GM23338 (cell line): ENCODE measurements at places on chromosomes 16 and 17.

- DNase-seq = no peak
Observed at GRCh38 chr17:71413935-71414334, 706.9 kb upstream of the SOX9 start.

DNA sequence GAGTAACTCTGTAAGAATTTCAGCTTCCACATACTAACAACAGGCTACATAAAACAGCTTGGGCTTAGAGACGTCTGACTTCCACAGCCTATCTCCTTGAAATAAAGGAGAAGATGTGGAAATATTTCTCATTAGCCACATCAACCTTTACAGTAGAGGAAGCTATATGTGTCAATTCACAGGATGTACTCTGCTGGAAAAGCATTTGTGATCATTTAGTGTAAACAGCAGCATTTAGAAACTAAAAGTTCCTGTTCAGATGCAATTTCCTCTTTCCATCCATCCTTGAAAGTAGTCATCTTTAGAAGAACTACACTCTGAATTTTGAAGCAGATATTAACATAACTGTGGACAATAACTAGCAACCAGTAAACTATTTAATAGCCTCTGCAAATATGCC is 46.2 kb downstream of the XPO6 start:
- no peak for DNase-seq

DNA sequence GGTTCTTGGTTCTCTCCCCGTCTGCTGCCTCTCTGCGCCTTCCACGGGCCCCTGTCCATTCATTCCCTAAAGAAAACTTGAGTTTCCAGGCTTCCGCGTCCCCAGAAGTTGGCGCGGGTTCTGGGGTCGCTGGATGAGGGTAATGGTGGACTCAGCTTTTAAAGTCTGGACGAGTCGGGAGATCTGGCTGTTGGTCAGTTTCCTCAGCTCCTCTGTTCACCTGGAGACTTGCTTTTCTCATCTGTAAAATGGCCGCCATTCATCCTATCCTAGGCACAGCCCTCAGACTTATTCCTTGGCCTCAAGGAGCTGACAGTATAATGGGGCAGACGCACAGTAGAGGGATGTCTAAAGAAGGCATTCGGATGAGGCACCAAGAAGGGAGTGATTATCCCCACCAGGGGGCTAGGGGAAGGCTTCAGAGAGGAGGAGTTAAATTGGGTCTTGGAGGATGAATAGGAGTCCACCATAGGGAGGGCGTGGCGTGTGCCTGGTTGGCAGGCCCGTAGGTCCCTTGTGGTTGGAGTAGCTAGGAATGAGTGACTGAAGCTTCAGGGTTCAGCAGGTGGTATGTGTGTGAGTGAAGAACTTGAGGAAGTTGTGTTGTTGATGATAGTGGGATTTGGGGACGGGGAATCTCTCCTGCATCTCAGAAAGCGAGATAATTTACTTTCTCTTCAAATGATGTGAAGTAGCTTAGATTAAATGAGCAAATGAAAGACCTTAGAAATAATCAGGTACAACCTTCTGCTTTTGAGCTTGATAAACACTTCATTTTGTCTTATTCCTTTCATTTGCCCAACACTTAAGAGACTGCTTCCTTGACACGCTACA is 652 bp downstream of the VPS35L start:
- peak; percentile 94 for DNase-seq

- no peak for DNase-seq
Observed at GRCh38 chr17:21299981-21300600, 15.6 kb downstream of the MAP2K3 start.

DNA sequence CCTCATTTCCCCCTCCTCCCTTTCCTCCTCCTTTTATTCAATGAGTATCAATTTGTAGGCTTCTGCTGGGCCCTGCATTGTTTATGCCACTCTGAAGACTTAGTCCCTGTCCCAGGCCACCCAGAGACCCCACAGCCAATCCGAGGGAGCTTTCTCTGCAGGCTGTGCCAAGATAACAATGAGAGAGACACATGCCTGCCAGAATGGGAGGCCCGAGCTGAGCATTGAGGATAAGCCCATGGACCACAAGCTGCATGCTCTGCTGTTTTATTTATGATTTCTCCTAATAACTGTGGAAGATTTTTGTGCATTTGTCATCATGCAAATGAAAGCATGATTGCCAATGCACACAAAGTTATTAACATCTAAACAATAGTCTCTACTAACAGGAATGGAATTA is 3.0 kb downstream of the RCVRN start:
- no peak for DNase-seq

GRCh38 chr17:64401941-64402340 is 11.3 kb upstream of the PECAM1 start:
- no peak for DNase-seq

GRCh38 chr16:67954421-67955196 is 10.7 kb upstream of the LCAT start:
- DNase-seq = no peak

DNA sequence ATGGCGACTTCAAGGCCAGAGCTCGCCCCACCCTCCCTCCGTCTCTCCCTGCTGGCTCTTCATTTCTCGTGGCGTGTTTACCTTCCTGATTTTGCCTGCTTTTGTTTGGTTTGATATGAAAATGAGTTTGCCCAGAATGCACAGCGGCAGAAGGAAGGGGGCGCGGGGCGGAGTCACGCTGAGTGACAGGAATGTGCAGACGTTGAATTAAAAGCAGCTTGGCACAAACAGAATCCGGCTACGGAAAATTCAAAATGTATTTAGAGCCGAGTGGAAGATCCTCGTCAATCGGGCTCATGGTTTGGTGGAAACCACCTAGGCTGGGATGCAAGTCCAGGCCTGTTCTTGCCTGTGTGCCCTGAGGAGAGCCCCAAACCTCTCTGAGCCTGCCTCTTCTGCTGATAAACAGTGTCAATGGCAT is 102.7 kb downstream of the SDK2 start:
- no peak for DNase-seq

DNA sequence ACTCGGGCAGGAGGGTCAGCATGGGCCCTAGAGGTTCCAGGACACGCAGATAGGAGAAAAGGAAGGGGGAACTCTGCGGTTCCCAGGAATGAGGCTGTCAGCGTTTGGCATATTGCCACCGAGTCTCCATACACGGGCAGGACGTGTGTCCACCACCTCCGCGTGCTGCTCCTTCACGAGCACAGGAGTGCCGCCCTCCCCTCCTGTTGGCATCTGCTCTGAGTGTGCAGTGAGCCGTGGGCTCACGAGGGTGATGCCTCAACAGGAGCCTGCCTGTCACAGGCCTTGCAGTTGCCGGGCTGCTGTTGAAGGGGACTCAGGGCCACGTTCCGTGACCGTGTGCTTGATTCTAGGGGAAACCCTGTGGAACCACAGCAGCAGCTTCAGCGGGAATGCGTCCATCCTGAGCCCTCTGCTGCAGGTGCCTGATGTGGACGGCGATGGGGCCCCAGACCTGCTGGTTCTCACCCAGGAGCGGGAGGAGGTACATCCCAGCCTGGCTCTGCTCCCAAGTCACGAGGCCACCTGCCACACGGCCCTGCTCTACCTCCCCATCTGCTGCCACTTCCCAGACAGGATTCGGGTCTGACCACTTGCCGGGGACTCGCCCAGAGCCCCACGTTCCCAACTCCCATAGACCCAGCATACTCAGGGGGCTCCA is 14.6 kb downstream of the RGS11 start:
- no peak for DNase-seq

GRCh38 chr17:64786337-64786736 is 124.2 kb upstream of the SMURF2 start:
- DNase-seq = no peak

DNA sequence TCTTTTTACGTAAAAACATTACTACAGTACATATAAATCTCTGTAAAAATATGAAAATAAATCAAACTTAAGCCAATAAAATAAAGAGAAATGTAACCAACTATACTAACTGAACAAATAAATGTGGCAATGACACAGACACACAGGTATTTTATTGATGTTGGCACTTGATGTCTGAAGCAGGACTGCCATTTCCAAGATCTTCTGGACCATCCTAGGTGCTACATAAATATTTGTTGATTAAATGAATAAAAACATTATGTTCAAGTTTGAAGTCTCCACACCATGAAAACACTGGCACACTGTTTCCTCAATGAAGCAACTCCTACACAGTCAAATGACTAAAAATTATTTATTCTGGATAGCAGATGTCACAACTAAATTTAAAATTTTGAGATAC is 106.9 kb downstream of the NCOR1 start:
- no peak for DNase-seq

DNA sequence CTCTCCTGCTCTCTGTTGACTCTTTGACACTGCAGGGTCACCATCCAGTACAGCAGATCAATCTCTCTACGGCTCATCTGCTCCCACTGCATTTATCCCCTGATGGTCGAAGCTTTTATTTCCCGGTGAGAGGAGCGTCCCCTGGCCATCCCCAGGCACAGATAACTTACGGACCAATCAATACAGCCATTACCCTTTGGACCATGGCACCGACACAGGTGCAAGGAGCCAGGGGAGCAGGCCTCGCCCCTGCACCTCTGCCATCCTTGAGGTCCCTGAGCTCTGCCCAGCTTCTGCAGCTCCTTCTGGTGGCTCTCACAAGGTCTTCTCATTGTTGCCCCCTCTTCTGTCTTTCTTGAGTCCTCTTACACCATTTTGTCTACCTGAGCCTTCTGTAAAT is 115.6 kb downstream of the SDK2 start:
- DNase-seq = no peak

DNA sequence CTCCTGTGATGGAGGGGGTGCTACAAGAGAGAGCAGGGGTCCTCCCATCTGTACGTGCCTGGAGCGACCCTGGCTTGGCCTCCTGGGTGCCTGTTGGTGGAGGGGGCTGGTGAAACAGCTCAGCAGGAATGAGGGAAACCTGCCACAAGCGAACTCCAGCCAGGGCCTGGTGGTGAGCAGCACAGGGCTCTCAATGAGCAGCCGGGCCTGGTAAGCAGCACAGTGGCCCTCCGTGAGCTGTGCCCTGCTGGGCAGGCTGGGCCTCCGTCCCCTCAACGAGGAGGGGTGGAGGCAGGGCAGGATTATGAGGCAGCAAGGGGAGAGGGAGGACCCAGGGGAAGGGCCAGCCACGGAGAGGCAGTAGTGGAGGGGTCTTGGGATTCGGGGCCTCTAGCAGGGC is 101.9 kb downstream of the SDK2 start:
- no peak for DNase-seq

GRCh38 chr17:40157973-40158372 is 17.6 kb downstream of the CASC3 start:
- no peak for DNase-seq

DNA sequence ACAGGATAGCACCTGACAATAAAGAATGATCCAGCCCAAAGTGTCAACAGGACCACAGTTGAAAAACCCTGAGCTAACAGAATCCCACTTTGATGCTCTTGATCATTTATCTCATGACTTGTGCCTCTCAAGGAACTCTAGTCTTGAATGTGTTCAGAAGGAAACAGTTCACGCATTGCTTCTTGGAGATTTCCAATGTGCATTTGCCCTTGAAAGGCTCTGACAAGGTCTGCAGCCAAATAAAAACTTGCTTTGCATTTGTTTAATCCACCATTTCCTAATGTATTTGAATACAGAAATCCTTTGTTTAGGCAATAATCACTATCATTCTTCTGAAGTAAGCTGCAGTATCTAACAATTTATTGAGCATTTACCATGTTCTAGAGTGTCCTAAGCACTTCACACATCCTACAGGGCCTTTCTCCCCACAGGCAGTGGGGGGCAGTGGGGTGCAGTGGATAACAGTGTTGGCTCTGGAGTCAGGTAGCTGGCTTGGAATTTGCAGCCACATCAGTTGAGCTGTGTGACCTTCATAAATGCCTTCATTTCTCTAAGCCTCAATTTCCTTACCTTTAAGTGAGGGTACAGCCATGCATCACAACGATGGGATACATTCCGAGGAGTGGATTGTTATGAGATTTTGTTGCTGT is 239.7 kb downstream of the XYLT1 start:
- DNase-seq = no peak

- DNase-seq = no peak
Observed at GRCh38 chr17:67435122-67435521, 58.0 kb downstream of the PITPNC1 start.

GRCh38 chr16:85555719-85556455 is 57.2 kb upstream of the GSE1 start:
- DNase-seq = no peak

GRCh38 chr17:5838661-5839300 is 231.4 kb upstream of the WSCD1 start:
- DNase-seq = peak; percentile 31

DNA sequence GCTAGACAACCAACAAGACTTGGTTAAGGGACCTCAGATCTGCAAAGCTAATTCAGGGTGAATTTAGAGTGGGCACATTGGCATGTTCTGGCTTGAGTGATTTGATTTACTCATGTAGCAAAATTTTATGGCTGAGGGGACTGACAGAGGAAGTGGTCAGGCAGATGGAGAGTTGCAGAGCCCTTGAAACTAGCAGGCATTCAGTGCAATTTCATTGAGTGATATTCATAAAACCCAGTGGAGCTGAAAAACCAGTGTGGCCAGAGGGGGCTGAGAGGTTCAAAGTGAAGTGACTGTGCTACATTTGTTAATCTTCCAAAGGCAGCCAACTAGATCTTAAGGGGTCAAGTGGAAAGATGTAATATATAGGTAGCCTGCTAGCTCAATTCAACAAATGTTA is 2.2 kb upstream of the TMEM94 start:
- DNase-seq = no peak

DNA sequence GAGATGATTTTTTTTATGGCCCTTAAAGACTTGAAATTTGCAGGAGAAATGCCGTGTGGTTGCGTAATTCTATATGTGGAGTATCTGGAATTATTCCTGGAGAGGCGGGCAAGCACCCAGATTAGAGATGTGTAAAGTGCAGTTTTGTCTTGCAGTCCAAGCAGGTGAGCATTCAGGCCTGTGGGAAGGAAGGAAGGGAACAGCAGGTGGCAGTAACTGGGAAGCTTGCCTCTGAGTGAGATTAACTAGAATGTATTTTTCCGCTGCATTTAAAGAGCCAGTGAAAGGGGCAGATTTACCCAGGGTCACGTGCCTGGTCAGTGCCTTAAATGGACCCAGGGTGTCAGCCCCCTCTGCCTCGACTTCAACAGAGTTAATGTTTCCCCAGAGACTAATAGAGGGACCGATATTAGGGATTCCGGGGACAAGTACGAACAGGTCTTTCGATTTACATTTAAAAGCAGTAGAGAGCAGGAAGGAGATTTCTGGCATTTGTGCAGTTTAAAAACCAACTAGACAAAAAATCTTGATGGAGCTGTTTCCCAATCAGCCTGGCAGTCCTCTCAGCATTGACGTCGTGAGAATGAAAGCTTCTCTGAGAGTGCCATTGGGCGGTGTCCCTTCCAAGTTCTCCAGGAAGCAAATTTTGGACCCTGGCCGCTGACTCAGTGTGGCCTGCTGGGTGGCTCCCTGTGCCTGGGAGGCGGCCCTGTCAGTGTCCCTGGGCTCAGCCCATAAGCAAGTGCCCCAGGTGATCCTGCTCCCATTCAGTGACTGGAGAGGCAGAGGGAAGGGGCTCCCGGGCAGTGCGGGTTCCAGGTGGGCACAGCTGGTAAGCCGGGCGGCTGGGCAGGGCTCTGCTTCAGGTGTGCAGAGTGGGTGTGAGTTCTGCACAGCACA is 38.2 kb downstream of the KSR1 start:
- DNase-seq = peak; percentile 64
